ENCODE measurements at places on chromosomes 12 and 14.

DNA sequence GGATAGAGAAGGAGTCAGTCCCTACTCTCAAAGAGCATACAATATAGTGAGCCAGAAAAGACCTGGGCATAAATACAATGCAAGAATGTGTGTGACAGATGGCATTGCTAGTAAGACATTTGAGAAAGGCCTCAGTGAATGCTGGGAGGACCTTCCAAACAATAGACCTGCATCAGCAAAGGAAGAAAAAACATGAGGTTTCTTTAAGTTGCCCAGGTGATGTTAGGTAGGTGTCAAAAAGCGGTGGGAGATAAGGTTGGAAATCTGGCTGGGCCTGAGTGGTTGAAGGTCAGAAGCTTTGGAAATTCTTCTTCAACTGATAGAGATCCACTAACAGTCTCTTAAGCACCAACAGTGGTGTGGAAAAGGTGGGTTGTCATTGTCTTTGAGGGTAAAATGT lies 50.5 kb upstream of the FRS2 start:
- DNase-seq: no peak

DNA sequence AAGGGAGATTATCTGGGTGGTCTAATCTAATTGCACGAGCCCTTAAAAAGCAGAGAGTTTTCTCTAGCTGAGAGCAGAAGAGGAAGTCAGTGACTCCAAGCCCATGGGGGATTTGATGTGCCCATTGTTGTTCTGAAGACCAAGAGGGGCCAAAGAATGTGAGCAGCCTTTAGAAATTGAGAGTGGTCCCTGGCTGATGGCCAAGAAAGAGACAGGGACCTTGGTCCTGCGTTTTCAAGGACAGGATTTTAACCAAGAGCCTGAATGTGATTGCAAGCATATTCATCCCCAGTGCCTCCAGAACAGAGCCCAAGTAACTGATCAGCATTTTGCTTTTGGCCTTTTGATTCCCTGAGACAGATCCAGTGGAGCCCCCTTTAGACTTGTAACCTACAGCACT lies 1353.9 kb downstream of the AACS start:
- DNase-seq: no peak

GRCh38 chr12:116922194-116922897 lies 11.6 kb downstream of the FBXW8 start:
- DNase-seq: no peak

DNA sequence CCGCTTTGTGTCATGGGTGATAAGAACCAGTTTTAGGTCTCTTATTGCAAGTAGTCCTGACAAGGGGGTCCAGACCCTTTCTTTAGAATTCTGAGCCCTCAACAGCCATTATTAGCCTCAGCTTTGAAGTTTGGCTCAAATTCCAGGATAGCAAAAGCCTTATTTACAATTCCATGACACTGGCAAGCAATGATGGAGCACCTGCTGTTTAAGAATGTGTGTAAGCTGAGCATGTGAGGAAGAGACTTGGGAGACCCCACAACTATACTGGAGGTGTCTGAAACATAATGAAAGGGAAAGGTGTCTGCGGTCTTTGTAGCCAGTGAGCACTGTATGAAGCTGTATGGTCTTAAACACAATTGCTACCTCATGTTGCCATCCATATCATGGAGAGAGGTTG lies 119.8 kb downstream of the TBX5 start:
- DNase-seq: no peak

DNA sequence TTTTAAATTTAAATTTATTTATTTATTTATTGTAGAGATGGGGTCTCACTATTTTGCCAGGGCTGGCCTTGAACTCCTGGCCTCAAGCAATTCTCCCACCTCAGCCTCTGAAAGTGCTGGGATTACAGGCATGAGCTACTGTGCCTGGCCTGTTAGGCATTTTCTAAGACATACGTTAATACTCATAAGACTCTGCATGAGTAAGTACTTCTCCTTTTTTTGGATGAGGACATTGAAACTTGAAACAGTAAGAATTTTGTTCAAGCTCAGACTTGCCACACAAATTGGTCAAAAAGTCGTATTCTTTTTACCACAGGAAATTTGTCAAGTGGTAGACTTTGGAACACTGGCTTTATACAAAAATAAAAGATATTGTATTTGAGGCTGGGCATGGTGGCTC lies 187.4 kb upstream of the RASSF8 start:
- peak; percentile 25 for DNase-seq

DNA sequence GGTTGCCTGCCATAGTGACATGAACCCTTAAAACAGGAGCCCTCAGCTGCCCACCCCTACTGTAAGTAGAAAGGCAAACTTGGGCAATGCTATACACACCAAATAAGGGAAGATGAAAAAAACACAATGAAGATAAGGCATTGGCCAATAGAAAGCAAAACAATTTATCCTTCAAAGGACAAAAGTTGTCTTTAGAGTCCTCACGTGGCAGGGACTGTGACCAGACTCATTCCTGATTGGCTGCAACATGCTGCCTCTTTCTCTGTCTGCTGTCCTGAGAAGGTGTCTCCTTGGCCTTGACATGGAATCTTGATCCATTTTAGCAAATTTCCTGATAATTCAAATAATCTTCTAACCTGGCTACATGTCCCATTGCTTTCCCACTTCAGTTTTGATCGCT lies 131.9 kb downstream of the GPR135 start:
- no peak for DNase-seq

DNA sequence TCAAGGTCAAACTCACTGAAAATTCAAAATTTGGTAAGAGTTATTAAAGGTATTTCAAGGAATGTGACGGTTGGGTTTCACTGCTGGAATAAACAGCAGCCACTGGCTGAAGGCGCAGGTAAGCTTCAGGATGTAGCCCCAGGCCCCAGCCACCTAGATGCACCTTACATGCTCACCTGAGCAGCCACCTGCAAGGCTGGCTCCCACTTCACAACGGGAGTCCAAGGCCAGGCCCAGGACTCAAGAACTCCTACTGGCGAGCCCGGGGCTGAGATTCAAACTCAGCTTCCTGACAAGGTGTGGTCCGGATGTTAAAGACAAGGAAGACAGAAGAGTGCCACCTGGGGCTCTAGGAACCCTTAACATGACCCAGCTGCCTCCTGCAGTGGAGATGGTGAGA lies 78.4 kb downstream of the ITPK1 start:
- no peak for DNase-seq

GRCh38 chr12:20194171-20194570 lies 174.2 kb upstream of the PDE3A start:
- DNase-seq: no peak

GRCh38 chr14:88823968-88824313 lies 510 bp upstream of the TTC8 start:
- no peak for DNase-seq
